Karpas-422 (cell line): ENCODE measurements at places on chromosomes 5 and 9.

- DNase-seq = no peak
Observed at GRCh38 chr5:20572614-20573013, 584.6 kb upstream of the CDH18 start.

DNA sequence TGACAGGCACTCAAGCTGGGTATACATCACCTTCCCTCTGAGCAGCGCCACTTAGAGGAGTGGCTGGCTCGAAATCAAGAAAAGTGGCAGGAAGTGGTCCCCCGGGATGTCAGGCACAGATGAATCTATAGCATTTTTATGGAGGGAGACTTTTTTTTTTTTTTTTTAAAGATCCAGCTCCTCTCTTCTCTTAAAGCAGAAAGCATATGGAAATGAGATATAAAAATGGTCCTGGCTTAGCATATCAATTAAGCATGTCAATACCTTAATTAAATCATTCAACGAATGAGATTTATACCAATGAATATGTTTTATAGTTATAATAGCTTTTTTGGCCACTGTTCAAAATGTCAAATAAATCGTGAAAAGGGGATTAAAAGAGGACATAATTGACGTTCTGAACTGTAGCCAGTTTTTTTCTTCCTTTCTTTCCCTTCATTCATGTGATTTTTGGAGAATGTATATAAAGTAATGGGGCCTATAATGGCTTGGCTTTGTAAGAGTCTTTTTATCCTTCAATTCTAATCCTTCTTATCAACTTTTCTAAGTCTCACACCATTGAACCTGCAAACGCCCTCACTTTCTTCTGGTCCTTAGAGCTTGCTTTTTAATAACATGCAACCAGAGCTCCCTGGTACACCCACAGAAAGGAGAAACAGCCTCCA lies 319.2 kb upstream of the PANK3 start:
- DNase-seq = no peak

GRCh38 chr5:17431272-17432050 lies 66.6 kb upstream of the TAF11L2 start:
- DNase-seq = no peak

- DNase-seq = no peak
Observed at GRCh38 chr9:89113851-89114250, 64.8 kb downstream of the SHC3 start.

- DNase-seq = no peak
Observed at GRCh38 chr5:103741984-103742383, 179.4 kb upstream of the NUDT12 start.

DNA sequence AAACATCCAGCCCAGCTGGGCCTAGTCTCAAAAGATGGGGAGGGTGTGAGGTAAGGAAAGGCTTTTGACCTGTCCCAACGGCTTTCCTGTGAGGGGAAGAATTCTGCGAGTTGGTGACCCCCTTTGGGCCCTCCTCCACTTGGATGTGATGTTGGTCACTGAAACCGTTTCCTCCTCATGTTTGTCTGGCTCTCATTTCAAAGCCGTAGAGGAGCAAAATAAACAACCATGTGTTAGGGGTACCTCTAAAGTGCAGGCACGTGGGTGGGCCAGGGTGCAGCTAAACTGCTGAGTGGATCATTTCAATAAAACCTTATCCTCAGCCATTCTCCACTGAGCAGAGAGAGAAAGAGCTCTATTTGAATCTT lies 84.3 kb upstream of the MELK start:
- peak; percentile 59 for DNase-seq

- DNase-seq = peak; percentile 78
Observed at GRCh38 chr9:99824378-99825171, 2.9 kb downstream of the NR4A3 start.

DNA sequence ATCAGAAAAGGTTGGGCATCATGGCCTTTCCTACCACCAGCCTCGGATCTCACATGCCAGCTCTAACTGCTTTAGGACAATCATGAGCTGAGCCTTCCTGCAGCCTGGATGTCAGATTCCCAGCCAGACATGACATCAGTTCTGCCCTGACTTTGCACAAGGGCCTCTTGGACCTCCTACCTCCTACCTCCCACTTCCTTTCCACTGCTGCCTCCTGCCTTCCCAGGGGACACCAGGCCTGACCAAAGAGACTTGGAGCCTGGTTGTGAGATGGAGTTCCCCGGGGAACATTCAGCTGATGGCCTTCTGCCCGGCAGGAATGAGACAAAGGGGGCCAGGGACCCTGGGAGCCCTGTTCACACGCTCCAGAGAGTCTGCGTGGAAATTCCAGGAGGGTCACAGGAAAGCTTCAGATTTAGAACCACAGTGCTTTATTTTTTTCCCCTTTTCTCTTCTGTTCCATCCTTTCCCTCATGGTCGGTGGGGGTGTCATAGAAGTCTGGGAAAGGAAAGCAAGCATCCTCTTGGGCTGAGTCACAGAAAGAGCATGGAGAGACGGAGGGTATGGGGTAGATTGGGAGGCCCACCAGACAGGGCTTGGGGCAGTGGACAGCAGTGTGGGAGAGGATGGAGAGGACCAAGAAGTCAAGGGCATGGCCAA lies 35.4 kb upstream of the IL17B start:
- DNase-seq = no peak

- DNase-seq = no peak
Observed at GRCh38 chr5:169970339-169970738, 10.0 kb downstream of the INSYN2B start.

DNA sequence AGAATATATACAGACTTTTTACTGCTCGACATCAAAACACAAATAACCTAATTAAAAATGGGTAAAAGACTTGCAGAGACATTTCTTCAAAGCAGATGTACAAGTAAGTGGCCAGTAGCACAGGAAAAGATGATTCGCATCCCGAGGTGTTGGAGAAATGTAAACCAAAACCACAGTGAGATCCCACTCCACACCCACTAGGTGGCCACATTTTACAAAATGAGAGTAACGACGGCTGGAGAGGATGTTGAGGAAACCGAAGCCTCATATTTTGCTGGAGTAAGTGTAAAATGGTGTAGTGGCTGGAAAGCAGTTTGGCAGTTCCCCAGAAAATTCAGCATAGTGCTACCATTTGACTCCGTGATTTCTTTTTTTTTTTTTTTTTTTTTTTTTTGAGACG lies 21.3 kb upstream of the GBGT1 start:
- peak; percentile 82 for DNase-seq

GRCh38 chr9:104882566-104882965 lies 45.4 kb downstream of the ABCA1 start:
- no peak for DNase-seq

- peak; percentile 41 for DNase-seq
Observed at GRCh38 chr5:130762031-130762430, 403.0 kb downstream of the HINT1 start.

GRCh38 chr5:141691867-141692532 lies 10.0 kb upstream of the ARAP3 start:
- peak; percentile 93 for DNase-seq

DNA sequence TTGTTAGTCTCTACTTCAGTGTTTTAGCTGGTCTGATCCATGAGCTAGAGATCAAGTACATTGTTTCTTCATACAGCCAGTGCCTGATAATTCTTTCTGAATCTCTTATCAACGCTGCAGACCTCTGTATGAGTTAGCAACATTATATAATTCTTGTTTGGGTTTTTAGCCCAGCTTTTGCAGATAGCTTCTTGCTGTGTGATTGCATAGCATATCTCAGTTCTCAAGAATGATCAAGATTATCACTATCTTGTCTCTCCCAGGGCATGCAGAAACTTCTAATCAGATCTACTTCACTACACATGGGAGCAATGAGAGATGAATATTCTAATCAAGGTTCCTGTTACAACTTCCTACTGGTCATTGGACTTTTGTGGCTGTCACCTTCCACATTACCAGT lies 158.3 kb downstream of the FAM174A start:
- no peak for DNase-seq

DNA sequence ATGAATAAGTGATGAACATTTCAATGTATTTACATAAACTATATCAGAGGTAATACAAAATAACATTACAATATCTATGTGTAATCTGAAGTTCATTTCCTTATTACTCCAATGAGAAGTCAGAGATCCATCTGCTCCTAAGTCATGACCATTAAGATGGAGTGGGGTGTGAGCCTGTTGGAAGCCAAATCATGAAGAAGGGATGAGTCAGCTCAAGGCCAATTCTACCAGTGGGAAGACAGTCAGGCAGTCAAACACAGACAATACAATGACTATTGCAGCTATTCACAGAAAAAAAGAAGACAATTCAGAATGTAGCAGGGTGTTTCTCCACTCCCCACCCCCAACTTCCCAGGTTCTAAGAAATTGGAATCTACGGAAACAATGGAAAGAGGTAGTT lies 155.0 kb downstream of the NFIB start:
- DNase-seq = no peak
